Motor neuron (in vitro differentiated cells): ENCODE measurements at places on chromosomes 6 and 20.

DNA sequence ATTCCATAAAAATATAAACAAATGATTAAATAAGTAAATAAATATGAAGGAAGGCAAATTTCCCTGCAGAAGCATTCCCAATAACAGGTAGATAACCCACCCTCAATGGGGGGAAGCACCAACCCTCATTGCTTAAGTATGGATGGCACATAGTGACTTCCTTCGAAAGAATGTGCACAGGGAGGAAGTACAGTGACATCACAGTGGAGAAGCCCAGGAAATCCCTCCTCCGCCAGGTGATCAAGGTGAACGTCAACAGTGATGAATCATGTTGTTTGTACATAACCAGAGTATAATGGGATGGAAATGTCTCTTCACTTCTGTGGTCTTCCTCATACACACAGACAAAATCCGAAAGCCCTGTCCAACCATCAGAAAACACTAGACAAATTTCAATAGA lies 267.9 kb downstream of the THBS2 start:
- ATAC-seq, result no peak

DNA sequence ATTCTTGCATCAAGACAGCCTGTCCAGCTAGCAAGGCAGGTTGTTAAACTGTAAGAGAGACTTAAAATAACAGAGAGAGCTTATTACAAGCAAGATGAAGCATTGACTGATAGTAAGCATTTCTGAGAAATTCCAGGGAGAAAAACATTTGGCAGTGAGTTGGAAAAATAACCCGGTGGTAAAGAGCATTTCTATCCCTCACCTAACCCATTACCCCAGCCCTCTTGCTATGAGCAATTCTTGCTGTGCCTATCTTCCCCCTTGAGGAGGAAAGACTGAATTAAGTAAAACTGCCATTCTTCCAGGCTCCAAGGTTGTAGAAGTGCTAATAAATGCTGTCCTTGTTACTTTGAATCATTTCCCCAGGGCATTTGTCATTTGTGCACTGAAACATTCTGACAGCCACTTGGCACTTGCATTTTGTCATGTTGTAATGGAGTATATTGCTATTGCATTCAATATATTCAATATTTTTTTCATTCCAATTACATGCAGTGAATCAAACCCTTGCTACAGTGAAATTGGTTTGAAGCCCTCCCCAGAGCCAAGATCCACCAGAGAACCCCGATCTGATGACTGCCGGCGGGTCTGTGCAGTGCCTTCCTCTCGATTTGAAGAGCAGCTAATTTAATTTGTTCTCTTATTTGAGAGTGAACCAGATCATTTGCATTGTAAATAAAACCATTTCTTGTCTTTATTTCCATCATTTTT lies 291.1 kb downstream of the HIVEP2 start:
- no peak for ATAC-seq

DNA sequence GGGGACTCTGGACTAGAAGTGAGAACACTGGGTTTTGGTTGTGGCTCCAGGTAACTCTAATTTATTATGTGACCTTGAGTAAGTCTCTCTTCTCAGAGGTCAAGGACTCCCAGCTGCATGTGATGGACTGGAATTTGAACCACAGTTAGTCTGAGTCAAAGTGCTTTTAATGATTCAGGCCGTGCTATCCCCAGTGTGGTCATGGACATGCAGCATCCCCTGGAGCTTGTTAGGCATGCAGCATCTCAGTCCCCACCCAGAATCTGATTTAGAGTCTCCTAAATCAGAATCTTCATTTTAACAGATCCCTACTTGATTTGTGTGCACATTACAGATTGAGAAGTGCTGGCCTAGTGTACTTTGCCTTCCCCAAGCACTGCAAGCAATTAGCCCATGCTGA lies 74.2 kb downstream of the TOX2 start:
- no peak for ATAC-seq

GRCh38 chr20:22354647-22355046 lies 229.7 kb downstream of the FOXA2 start:
- ATAC-seq, result no peak

- no peak for ATAC-seq
These were observed 34.5 kb upstream of the HLA-A start for GRCh38 chr6:29907637-29908340.

DNA sequence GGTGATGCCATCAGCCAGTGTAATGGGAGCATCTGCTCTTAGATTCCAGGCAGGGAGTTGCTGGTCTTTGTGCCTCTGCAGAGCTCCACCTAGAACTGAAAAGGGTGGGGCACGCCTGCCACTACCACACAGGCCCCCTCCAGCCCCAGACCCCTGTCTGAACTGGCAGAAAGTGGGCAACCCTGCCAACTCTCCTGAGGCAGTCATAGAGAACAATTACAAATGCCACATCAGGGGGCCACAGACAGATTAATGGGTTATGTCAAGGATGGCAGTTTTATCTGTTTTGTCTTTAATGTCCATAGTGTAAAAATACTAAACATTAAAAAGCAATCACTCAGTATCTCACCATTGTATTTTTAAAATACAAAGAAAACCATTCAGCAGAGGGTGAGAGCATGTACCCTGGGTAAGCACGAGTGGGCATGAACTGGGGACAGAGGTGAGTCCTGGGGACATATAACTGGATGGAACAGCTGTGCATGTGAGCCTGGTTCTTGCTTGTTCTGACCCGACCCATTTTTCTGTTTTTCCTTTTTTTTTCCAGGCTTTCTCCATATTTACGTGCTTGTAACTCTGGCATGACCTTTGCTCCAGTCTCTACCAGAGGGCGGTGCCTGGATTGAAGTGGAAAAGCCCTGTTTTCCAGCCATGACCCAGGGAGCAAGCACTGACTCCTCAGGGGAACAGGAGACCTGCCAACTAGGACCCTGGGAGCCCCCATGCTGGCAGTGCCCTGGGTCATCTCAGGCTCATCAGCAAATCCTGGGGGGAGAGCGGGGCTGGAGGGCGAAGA lies 8.2 kb downstream of the TRAF3IP2 start:
- peak; percentile 37 for ATAC-seq

DNA sequence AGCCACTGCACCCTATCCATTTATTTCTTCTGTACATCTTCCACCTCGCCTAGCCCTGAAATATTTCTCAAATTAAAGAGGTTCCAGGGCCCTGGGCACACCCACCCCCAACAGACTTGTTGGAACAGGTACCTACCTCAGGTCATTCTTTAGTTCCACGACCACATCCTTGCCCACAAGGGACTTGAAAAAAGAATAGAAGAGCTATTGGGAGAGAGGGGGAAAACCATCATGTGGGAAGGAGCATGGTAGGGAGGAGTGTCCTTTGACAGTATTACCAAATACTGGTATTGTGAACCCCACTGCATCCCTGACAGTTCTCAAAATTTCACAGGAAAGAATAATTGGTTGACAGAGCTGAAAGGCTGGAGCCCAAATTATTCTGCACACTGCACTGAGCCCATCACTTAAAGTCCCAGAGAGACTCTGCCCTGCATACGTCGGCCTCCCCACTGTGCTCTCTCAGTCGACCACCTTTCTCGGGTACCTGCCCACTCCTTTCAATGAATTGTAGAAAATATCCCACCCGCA lies 762 bp downstream of the LSM2 start:
- no peak for ATAC-seq

- ATAC-seq, result no peak
These were observed 2.4 kb downstream of the FAM135A start for GRCh38 chr6:70415660-70416059.
